T1000 (cell line): ENCODE measurements at places on chromosomes 13 and 19.

DNA sequence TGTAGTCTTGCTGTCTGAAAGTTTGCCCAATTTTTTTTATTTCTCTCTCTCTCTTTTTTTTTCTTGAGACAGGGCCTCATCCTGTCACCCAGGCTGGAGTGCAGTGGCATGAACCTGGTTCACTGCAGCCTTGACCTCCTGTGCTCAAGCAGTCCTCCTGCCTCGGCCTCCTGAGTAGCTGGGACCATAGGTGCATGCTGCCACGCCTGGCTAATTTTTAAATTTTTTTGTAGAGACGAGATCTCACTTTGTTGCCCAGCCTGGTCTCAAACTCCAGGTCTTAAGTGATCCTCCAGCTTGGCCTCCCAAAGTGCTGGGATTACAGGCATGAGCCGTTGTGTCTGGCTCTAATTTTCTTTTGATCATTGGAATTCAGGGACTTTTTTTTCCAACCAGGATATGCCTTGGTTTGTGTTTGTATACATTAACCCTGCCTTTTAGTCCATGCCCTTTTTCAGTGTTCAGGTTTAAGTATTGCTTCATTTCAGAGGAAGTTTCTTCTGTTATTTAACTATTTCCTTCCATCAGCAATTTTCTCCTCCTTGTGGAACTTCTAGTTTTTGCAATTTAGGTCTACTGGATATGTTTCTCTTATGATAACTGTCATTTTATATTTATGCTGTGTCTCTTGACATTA is 201.4 kb downstream of the PCCA start:
- no peak for DNase-seq

DNA sequence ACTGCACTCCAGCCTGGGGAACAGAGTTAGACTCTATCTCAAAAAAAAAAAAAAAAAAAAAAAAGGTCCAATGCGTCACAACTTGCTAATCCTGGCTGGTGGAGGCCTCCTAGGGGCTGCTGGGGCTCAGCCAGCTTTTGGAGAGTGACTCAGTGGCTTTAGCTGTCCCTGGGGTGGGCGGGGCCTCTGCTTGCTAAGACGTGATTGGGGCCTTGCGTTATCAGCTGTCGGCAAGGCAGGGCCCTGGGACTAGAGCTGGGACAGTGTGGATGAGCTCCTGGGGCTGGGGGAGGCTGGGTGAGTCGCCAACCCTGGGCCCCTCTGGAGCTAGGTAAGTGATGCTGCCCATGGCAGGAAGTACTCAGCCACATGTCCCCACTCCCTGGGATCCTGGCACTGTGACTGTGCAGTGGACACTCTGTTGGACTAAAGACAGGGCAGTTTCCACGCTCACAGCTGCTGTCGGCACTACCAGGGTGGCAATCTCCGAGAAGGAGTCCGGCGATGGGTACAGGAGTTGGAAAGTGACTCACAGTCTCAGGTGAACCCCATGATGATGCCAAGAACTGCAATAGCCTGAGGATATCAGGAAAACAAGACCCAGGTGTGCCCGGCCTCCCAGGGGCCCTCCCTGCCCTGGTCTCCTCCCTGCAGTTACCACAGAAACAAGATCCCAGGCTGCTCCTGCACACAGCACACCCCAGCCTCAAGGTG is 32.2 kb downstream of the F2RL3 start:
- DNase-seq, result peak; percentile 79

GRCh38 chr13:39297664-39298171 is 259.5 kb downstream of the NHLRC3 start:
- no peak for DNase-seq

DNA sequence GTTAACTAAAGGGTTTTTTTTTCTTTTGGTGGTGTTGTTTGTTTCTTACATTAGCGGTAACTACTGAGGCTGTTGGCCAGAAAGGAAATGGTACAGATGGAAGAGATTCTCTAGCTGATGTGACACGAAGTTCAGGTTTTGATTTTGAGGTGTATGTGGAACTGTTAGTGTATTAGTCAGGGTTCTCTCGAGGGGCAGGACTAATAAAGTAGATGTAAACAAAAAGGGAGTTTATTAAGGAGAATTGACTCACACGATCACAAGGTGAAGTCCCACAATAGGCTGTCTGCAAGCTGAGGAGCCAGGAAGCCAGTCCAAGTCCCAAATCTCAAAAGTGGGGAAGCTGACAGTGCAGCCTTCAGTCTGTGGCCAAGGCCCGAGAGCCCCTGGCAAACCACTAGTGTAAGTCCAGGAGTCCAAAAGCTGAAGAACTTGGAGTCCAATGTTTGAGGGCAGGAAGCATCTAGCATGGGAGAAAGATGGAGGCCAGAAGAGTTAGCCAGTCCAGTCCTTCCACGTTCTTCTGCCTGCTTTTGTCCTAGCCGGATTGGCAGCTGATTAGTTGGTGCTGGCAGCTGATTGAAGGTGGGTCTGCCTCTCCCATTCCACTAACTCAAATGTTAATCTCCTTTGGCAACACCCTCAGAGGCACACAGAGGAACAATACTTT is 577.6 kb downstream of the EFNB2 start:
- DNase-seq, result no peak

DNA sequence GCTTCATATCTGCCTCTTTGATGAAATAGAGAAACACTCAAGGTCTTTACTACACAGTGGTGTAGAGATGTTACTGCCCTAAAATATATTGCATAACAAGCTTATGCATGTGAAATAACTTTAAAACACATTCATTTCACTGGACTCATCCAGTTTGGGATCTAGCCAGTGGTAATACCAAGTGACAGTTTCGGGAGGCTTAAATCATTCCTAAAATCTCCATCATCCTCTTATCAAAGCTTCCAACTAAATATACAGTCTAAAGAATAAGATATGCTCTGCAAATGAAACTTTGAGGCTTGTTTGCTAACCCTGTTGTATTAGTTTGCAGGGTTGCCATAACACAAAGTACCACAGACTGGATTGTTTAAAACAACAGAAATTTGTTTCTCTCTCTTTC is 52.8 kb downstream of the THSD1 start:
- DNase-seq, result no peak

DNA sequence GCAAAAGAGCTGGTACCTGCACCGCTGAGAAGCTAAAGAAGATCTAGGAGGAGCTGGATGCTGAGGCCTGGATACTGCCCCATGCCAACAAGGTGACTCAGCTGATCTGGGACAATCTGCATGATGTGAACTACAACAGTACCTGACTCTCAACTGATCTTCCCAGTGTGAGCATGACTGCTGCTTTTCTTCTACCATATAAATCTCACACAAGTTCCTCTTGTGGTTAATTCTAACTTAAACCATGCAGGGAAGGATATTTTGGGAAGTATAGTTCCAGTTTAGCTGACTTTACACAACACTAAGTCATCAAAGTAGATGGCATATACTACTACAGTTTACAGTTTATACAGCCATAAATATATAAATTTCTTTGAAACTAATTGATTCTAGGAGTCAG is 91.9 kb downstream of the SLAIN1 start:
- DNase-seq, result no peak
